ENCODE measurements at places on chromosomes 11 and 22.
A peak's percentile ranks its signal among the peaks of the same experiment; 100 is the strongest.

DNA sequence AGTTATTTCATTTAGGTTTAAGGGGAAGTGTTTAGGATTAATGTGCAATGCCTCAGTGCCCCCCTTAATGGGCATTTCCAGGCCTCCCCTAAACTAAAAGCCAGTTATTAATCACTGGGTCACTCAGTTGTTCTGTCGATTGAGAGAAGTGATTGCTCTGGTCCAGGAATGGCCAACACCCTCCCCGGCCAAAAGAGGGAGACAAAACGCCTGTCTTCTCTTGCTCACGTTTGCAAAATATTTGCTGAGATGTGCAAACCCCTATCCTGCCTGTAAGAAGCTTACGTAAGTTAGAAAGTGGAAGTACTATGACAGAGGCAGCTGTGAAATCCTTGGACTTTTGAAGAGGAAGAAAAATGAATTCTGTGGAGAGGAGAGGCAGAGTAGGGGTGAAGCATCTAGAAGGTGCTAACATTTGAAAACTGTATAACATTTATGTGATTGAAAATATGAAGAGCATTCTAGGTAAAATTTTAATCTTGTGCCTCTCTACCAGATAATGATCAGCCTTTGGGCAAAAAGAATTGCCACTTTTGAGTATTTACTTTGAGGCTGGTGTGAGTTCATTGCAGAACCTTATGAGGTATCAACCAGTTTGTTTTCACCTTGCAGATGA, 37.7 kb downstream of the NTM start:
- peak; percentile 6 for DNase-seq

GRCh38 chr11:25938952-25939351, 393.0 kb upstream of the ANO3 start:
- DNase-seq: no peak

GRCh38 chr11:122453586-122453985, 201.9 kb upstream of the UBASH3B start:
- DNase-seq: no peak

GRCh38 chr11:28815110-28815509, 706.9 kb downstream of the METTL15 start:
- no peak for DNase-seq

GRCh38 chr11:66055021-66055420, 2.9 kb downstream of the SF3B2 start:
- DNase-seq: no peak

DNA sequence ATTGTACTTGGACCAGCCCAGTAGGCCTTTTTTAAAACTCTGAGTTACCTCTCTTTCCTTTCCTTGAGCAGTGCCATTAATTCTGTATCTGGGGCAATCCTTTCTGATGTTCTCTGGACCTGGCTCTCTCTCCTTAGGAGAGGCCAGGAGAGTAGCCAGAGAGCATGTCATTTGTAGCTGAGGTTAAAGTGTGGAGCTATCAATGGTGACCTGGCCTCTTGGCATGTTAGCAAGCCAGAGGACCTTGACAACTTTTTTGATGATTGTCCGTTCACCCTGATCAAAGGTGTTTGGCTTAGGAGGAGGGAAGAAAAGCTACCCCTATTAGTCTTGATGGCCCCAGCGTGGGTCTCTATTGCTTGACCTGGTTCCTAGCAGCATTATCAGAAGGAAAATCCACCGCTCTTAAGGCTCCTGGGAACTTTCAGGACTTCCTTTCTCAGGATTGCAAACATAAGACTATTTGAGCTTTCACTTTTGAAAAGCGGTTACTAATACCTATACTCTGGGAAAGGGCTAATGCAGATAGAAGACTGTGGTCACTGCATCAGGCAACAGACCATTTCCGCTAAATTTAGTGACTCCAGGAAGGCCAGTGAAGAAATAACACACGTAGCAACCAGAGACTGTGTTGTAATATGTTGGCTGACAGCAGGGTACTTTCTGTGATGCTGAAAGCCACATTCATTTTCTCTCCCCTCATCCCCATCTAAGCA, 18.2 kb downstream of the LIMK2 start:
- DNase-seq: no peak
